ENCODE measurements at places on chromosomes 2 and 18.

DNA sequence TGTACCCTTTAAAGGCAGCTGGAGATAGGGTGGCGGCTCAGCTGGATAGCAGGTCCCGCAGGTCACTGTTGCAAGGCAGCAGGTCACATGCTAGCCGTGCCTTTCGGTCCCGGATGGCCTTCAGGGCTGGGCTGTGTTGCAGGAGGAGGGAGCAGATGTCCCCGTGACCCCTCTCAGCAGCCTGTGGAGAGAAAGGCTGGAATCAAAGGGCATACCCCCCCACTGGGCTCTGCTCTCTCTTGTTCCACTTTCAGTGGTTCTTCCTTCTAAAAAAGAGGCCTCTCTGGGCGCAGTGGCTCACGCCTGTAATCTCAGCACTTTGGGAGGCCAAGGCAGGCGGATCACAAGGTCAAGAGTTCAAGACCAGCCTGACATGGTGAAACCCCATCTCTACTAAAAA is 4.4 kb upstream of the ANKRD23 start:
- no peak for DNase-seq

DNA sequence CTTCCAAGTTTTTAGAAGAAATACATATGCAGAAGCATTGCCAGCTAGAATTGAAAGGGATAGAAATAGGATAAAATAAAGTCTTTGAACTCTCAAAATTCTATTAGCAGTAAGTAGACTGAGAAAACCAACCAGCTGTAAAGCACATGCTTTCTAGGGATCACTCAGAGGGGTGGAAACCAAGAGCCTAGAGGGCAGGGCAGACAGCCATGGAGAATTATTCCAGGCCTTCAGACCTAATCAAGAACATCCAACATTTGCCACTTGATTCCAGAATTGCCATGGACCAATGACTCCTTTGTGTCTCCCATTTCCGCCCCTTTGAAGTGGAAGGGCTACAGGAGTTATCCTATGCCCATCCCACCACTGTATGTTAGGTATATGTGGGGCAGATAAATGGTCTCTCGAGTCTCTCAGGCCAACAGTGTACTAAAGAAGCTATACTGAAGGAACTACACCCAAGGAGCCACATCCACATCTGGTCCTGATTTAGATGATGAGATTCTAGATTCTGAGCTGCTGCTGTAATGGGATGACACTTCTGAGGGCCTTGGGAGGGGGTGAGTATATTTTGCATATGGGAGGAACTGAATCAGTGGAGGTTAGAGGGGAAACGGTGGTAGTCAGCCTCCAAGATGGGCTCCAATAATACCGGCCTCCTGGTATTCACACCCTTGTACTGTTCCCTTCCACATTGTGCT is 4.0 kb downstream of the FARSB start:
- no peak for DNase-seq

DNA sequence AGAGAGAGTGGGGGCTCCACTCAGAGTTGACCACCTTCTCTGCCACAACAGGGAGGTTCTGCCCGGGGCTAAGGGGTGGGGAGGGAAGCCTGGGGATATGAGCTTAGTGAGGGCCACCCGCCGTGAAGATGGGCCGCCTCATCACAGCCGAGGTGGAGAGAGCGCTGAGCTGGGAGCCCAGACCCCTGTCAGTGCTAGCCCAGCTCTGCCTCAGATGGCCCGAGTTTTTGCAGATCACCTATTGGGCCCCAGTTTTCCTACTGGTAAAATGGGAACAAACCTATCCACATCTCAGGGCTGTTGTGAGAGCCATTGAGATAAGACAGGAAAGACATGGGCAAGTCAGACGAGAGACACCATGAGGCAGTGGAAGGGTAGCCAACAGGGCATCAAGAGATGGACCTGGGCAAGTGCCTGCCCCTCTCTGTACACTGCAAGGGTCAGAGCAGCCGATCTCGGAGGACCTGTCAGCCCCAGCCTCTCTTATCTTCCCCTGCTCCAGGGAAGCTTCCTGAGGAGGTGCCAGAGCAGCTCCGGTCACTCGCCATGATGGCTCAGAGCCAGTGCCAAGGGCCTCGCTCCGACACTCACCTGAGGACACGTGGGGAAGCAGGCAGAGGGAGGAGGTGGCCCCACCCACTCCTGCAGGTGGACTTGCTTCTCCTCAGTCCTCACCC is 88.9 kb downstream of the MCFD2 start:
- no peak for DNase-seq

- no peak for DNase-seq
These were observed 47.5 kb downstream of the TFCP2L1 start for GRCh38 chr2:121237336-121237979.

DNA sequence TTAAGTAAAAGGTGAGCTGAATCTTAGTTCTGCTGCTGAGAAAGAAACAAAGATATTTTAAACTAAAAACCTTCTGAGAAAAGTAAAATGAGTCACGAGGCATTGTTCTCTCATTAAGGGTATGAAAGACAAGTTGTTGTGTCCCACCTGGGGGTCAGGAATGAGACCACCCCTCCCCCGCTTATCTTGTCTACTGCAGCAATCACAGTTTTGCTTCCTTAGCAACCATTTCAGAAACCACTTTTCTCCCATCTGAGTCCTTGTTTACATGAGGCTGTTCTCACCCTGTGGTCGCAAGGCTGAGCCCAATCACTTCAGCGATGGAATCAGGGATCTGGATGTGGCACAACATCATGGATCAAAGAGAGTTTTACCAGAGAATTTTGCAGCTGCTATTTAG is 377.6 kb upstream of the NETO1 start:
- no peak for DNase-seq

- DNase-seq: no peak
These were observed 17.0 kb upstream of the C1QL2 start for GRCh38 chr2:119175517-119175916.

DNA sequence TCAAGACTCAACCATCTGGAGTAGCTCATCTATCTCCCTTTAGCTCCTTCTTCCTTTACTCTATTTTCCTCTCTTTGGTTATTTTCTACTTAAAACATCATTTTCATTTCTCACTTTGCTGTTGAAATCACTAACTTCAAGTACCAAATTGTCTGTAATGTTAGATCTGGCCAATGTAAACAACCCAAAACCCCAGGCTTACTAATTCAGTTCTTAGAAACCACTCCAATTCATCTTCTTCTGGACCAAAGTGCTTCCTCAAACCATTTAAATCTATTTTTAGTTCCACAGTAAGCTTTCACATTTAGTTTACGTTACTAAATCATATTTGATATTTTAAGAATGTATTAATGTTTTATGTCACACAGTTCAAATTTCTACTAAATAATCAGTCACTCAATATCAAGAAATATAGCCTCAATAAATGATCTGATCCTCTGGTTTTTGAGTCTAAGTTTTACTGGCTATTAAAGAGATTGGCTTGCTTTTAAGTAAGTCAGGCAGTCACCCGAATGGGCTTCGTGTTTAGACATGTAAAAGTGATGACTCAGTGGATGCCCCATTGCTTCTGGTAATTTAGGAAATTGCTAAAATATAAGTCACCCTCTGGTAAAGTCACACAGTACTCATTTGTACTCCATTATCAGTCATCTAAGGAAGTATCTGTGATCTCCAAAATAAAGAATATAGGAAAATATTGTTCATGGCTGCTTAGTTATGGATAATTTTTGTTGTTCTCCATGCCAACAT is 527.2 kb upstream of the SOX11 start:
- DNase-seq: peak; percentile 86

GRCh38 chr2:201093573-201093972 is 21.8 kb downstream of the NDUFB3 start:
- no peak for DNase-seq

- no peak for DNase-seq
These were observed 1.7 kb upstream of the MAPK4 start for GRCh38 chr18:50558157-50558556.

- DNase-seq: no peak
These were observed 756.3 kb downstream of the SATB2 start for GRCh38 chr2:198701481-198701880.

Measured in astrocyte of the cerebellum (primary cell).